ENCODE measurements at places on chromosomes 6 and 20. TPM values are rescaled to one million over a fixed set of nuclear protein-coding genes. Genes with fewer than 3 reads are reported as not detected.

DNA sequence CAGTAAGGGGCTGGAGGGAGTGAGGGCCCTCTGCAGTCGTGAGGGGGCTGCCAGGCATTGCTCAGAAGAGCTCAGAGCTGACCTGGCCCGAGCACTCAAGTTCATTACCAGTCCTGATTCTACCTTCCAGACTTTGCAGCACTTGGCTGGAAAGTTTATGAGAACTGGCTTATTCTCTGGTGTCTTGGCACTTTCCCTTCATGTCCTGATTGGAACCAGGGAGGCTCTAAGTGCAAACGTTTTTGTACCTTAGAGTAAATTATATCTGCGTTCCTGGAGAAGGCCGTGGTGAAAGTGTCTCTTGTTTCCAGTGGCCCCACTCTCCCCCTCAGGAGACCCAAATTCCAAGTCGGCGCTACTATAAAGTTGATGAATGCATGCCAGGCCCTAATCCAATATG is 402.3 kb downstream of the CDC5L start:
- no peak for DNase-seq

DNA sequence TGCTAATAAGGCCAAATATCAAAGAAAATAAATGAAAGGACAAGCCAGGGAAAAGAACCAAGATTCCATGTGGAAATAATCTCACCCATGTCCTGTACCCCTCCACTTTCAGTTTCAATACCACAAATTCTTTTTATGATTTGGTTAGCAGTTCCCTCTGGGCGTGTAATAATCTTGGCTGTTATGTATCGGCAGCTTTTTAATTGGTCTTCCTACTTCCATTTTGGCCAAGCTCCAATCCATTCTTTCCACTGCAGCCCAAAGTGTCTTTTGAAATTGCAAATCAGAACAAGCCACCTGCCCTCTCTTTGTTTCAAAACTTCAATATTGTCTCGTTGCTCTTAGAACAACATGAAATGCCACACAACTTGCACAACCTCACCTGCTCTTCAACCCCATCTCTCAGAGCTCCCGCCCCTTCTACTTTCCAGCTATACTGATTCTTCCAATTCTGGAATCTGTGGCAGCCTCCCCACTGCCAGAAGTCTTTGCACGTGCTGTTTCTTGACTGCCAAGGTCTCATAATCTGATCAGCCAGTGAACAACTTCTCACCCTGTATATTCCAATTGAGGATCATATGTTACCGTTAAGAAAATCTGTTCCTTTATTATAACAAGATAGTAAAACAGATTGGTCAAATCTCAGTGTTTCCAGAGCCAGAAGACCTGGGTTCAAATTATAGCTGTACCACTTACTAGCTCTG is 354.5 kb downstream of the CBLN4 start:
- DNase-seq = no peak

- no peak for DNase-seq
Observed at GRCh38 chr20:35326021-35326739, 34.0 kb upstream of the FAM83C start.

DNA sequence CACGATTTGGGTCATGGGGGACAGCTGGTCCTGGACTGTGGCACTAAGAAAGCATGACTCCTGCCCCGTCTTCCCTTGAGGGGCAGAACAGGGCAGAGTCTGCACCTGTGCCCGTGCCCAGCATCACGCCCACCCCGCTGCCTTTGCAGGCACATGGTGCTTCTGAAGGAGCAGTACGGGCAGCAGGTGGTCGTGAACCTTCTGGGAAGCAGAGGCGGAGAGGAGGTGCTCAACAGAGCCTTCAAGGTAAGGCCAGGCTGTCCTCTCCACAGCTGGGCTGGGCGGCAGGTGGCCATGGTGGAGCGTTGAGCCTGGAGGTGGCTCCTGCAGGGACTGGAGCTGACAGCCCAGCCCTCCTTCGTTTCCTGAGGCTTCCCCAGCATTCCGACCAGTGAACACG is 77.4 kb downstream of the SYNJ2 start:
- no peak for DNase-seq

DNA sequence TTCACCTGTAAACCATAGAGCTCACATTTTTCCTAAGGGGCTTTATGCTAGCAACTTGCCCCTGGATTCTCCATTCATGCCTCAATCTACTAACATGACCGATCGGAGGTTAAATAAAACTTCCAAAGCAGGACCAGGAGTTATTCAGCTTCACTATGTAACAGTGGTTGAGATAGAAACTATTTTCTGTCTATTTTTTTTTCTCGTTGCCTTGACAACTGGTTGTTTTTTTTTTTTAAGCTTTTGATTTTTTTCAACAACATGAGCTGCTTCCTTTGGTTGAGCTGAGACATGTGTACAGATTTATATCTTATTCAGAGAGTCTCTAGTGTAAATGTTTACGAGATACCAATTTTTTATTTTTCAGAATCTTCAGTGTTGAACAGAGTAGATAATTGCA is 85.7 kb downstream of the SHLD1 start:
- DNase-seq = no peak

GRCh38 chr20:1440024-1440423 is 26.6 kb downstream of the NSFL1C start:
- DNase-seq = no peak

Gene BNIP5
- polyA plus RNA-seq = 0.20 TPM

Gene TMEM244
- polyA plus RNA-seq = not detected
